ENCODE measurements at places on chromosomes 6 and 20. TPM values are rescaled to one million over a fixed set of nuclear protein-coding genes. Genes with fewer than 3 reads are reported as not detected.

DNA sequence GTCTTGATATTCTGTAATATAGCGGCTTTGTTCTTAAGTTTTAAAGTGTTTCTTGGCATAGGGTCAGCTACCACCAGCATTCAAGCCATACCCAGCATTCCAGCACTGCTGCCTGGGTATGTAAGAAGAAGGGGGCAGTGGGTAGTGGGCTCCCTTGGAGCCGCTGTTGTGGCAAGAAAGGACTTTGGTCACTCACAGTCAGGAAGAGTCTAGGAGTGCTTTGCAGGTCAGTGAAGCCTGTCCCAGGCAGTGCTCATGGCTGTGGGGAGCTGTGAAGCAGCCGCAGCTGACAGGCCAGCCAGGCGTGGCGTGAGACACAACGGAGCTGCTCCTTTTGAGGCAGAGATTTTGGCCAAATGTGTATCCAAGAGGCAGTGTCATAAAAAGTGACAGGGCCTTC is 512.0 kb downstream of the CDKAL1 start:
- H3K36me3 ChIP-seq, result no peaks in the 10 kb centered on the region
- no peak for DNase-seq
- H3K4me3 ChIP-seq, result no peak overlapping the region
- H3K4me1 ChIP-seq, result no peaks in the 10 kb centered on the region
- no peaks in the 10 kb centered on the region for H3K27me3 ChIP-seq
- H3K27ac ChIP-seq, result no peak overlapping the region

DNA sequence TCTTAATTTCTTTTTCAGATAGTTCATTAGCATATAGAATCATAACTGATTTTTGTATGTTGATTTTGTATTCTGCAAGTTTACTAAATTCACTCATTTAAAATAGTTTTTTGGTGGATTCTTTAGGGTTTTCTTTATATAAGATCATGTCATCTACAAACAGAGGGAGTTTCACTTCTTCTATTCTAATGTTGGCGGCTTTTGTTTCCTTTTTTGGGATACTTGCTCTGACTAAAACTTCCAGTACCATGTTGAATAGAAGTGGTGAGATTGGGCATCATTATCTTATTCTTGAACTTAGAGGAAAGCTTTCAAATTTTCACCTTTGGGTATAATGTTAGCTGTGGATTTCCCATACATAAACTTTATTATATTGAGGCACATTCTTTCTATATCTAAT is 296.9 kb downstream of the BCKDHB start:
- H3K27ac ChIP-seq, result no peak overlapping the region
- DNase-seq, result no peak
- no peaks in the 10 kb centered on the region for H3K27me3 ChIP-seq

GRCh38 chr6:1024587-1024986 is 287.3 kb upstream of the FOXQ1 start:
- H3K27me3 ChIP-seq, result no peaks in the 10 kb centered on the region
- H3K27ac ChIP-seq, result no peak overlapping the region
- no peaks in the 10 kb centered on the region for H3K36me3 ChIP-seq
- no peak overlapping the region for H3K4me3 ChIP-seq
- no peak for DNase-seq
- no peaks in the 10 kb centered on the region for H3K4me1 ChIP-seq

DNA sequence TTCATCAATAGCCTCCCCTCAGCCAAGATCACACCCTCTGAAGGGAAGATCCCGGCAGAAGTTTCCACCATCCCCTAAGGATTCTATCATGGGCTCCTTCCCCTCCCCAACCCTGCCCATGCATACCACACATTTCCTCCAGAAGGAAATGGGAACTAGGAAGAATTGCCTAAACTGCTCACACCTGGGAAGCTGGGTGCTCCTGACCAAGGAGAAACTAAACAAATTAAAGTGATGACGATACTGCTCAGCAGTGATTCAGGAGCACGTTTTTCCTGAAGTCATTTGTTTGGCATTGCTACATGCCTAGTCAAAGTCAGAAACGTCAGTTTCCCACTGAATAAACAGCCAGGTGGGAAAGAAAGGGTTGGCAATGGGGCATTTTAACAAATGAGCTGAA is 136.1 kb upstream of the CDYL start:
- no peak for DNase-seq
- no peak overlapping the region for H3K27ac ChIP-seq
- no peak overlapping the region for H3K4me3 ChIP-seq
- no peaks in the 10 kb centered on the region for H3K27me3 ChIP-seq
- no peaks in the 10 kb centered on the region for H3K36me3 ChIP-seq
- no peaks in the 10 kb centered on the region for H3K4me1 ChIP-seq

DNA sequence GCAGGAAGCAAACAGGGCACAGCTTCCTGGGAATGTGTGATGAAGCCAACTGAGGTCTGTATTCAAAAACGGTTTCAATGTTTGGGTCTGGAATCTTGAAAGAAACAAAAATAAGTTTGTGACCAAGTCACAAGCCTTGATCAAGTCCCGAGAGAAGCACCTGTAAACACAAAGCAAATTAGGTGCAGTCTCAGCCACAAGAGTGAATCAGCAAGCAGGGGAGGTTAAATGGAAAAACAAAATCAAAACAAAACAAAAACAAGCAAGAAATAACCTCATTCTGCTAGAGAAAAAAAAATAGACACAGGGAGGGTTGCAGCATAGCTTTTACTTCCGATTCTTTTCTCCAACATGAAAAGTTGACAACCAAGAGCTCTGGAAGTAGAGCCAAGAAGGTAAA is 201.7 kb downstream of the CLIC5 start:
- no peaks in the 10 kb centered on the region for H3K27me3 ChIP-seq
- no peaks in the 10 kb centered on the region for H3K36me3 ChIP-seq
- H3K4me3 ChIP-seq, result no peak overlapping the region
- DNase-seq, result no peak

GRCh38 chr6:128694303-128695009 is 174.1 kb upstream of the PTPRK start:
- no peak overlapping the region for H3K27ac ChIP-seq
- H3K36me3 ChIP-seq, result no peaks in the 10 kb centered on the region
- no peaks in the 10 kb centered on the region for H3K4me1 ChIP-seq
- H3K4me3 ChIP-seq, result no peak overlapping the region
- DNase-seq, result no peak

DNA sequence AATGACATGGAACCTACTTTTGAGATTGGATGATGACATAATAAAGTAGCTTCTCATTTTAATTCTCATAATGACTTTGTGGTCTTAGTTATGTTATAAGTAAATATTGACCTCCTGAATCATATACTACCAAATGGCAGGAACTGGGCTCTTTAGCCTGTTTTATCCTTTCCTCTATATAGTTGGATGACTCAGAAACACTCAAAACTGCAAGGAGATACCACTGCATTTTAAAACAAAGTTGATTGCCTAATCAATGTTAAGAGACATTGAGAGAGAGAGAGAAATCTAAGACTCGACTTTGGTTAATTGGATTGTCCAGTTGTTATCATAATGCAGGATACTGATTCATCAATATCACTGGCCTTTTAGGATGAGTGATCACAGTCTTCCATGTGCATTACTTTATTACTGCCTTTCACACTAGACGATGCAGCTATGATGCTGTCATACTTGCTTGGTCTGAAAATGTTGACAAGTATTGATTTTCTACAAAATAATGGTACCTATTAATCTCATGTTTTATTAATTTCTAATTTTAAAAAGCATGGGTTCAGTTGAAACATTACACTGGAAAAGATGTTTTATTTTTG is 320.0 kb downstream of the NKAIN2 start:
- DNase-seq, result no peak
- H3K27ac ChIP-seq, result no peak overlapping the region
- H3K27me3 ChIP-seq, result no peaks in the 10 kb centered on the region
- H3K4me1 ChIP-seq, result no peaks in the 10 kb centered on the region

GRCh38 chr6:133551847-133552341 is 310.7 kb downstream of the EYA4 start:
- no peaks in the 10 kb centered on the region for H3K27me3 ChIP-seq
- no peak overlapping the region for H3K4me3 ChIP-seq
- no peak overlapping the region for H3K27ac ChIP-seq
- no peaks in the 10 kb centered on the region for H3K4me1 ChIP-seq
- H3K36me3 ChIP-seq, result no peaks in the 10 kb centered on the region

DNA sequence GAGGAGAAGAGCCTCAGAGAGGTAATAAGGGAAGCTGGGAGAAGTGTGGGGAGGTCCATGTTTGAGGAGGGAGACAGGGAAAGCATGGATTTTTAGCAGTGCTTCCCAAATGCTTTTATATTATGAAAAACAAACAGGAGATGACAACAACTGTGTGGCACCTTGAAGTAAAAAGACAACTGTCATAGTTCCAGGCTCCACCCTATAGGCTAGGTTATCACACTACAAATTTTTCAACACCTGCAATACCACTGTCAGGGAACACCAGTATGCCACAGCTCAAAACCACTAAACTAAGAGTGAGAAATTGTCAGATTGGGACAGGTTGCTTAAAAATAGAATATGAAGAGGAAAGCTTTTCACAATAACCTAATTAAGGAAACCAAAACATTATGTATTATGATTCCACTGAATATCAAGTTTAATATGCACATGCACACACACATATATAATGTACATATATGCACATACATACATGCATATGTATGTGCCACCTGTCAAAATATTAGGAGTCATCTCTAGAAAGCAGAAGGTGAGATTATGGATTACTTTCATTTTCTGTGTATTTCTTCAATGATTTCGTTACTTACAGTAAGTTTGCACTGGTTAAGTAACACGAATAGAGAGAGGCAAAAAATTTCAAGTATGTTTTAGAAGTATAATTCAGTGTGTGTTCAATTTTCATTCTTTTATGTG is 261.2 kb downstream of the PTPRK start:
- no peaks in the 10 kb centered on the region for H3K27me3 ChIP-seq
- H3K4me1 ChIP-seq, result peaks cover 12% of the 10 kb centered on the region
- peak overlapping the region; percentile 30 for H3K4me3 ChIP-seq
- peak; percentile 18 for DNase-seq
- H3K27ac ChIP-seq, result peak overlapping the region; percentile 45

DNA sequence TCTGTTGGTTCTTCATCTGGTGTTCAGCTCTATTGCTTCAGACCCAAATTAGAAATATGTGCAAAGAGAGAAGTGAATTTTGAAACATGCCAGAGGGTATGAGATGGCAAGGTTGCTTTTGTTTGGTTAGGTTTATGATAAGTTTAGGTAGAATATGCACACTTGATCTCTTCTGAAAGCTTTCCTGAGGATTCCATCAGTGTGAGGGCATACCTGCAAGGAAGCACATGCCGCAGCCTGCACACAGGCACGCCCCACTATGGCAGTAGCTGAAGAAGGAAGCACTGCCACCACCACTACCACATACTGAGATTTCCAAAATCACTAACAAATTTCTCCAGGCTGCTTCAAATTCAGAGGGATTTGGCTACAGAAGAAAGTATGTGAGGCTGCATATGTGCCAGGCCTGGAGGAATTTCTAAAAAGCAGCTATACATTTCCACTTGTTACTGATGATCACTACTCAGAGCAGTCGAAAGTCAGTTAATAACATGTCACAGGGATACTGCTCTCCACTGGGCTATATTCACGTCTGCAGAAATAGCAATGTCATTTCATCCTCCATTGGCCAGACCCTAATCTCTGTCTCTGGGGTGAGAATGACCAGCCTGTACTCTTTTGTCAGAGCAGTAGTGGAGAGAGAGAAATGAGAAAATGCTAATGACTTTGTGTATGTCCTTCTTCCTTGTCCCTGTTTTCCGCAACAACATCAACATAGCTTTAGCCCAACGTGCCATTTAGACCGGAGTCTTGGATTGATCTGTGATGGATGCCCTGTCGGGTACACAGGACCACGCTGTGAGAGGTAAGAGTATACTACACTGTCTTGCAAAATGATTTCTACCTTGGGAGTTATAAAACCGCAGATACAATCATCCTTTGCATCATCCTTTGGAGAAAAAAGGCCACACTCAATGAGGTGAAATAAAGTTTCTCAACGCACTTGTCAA is 396.7 kb downstream of the LAMA2 start:
- H3K27ac ChIP-seq, result no peak overlapping the region
- DNase-seq, result no peak
- no peaks in the 10 kb centered on the region for H3K36me3 ChIP-seq
- H3K27me3 ChIP-seq, result no peaks in the 10 kb centered on the region
- H3K4me3 ChIP-seq, result no peak overlapping the region

- no peak for DNase-seq
- no peak overlapping the region for H3K27ac ChIP-seq
- H3K4me1 ChIP-seq, result no peaks in the 10 kb centered on the region
- H3K4me3 ChIP-seq, result no peak overlapping the region
- no peaks in the 10 kb centered on the region for H3K27me3 ChIP-seq
- no peaks in the 10 kb centered on the region for H3K36me3 ChIP-seq
These were observed 945.8 kb upstream of the ADGRB3 start for GRCh38 chr6:67689329-67689728.

GRCh38 chr6:150275489-150275888 is 93.3 kb upstream of the IYD start:
- DNase-seq, result no peak
- H3K27ac ChIP-seq, result no peak overlapping the region
- H3K36me3 ChIP-seq, result no peaks in the 10 kb centered on the region
- no peaks in the 10 kb centered on the region for H3K4me1 ChIP-seq

DNA sequence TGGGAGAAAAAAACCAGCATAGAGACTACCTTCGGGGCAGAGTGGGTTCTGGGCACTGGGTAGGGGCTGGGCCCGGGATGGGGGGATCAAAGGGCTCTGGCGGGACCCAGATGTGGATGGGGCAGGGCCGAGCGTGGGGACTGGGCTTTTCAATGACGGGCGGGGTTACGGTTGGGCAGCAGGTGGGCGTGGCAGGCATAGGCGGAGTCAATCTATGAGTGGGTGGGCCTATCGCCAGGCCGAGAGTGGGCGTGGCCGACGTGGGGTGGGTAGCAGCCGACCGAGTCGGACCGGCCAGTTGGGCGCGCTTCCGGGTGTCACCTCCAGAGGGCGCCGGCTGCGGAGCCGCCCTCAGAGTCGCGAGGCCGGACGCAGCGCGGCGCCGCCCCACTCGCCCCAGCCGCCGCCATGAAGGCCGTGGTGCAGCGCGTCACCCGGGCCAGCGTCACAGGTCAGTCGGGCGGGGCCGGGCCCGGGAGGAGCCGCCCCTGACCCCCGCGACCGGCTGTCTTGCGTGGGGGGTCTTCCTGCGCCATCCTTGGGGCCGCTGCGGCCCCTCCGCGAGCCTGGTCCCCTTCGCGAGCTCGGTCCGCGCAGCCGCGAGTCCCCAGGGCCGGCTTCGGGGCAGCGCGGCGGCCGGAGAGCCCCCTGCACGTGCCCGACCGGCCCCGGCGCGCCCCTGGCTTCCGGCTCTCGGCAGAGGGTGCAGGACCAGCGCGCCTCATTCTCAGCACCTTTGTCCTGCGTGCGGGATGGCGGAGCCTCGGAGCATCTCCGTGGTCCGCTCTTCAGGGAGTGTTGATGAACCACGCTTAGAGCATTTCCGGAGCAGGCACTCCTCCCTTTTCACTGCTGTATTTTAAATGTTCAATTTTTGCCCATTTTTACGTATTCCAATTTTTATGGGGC is at the start of gene DTD1:
Gene DTD1 (plus strand): TSS at position 390 of the 909 bp plus-strand sequence. CDS start 19 bp downstream, at position 409.
- DNase-seq, result peak; percentile 74
- peak within 1 kb of the TSS; percentile 68 for H3K4me3 ChIP-seq
- H3K27me3 ChIP-seq, result no peaks in the 10 kb centered on the region
- H3K27ac ChIP-seq, result peak within 1 kb of the TSS; percentile 74
- H3K36me3 ChIP-seq, result no peaks in the 10 kb centered on the region
- no peaks in the 10 kb centered on the region for H3K4me1 ChIP-seq

- no peak overlapping the region for H3K4me3 ChIP-seq
- H3K36me3 ChIP-seq, result no peaks in the 10 kb centered on the region
- no peaks in the 10 kb centered on the region for H3K4me1 ChIP-seq
- no peaks in the 10 kb centered on the region for H3K27me3 ChIP-seq
- no peak for DNase-seq
These were observed 12.3 kb downstream of the DCBLD1 start for GRCh38 chr6:117494694-117495318.

FAM83D gene
- total RNA-seq, result 2.4 TPM

PTCRA gene
- total RNA-seq, result 0.56 TPM

PAX1 gene
- not detected for total RNA-seq

HSPA1L gene
- 3.6 TPM for total RNA-seq

Measured in naive thymus-derived CD4-positive, alpha-beta T cell (primary cell).